Stimulated activated CD8-positive, alpha-beta memory T cell treated with anti-CD3 and anti-CD28 coated beads, Interleukin-4, amount 100 ng/mL, for 4 hours (primary cell): ENCODE measurements at places on chromosomes 5 and 9.

- DNase-seq = no peak
Observed at GRCh38 chr5:6723122-6723815, 10.0 kb downstream of the TENT4A start.

GRCh38 chr9:93721417-93721965, 145.1 kb downstream of the PHF2 start:
- DNase-seq = no peak

GRCh38 chr5:52388349-52388748, 399.4 kb upstream of the ITGA1 start:
- DNase-seq = no peak

GRCh38 chr9:111992523-111992922, 95.9 kb downstream of the UGCG start:
- DNase-seq = no peak
